ENCODE measurements at places on chromosomes 5 and 9. TPM values are rescaled to one million over a fixed set of nuclear protein-coding genes. Genes with fewer than 3 reads are reported as not detected.

DNA sequence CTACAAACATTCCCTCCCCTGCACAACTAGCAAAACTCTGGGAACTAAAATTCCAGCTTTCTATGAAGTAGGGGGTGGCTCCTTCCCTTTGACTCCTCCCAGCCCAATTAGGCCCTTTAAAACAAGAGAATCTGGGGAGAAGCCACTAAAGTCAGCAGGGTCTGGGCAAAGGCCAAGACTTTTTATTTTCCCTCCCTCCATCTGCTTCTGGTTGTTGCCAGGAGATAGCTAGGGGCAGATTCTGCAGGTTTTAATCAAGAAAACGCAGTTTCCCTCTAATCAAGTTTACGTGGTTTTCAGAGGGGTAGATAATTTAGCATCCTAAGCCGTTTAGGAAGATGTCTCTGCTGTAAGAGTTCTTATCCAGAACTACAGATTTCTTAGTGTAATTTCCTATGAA, 114.5 kb upstream of the CDH6 start:
- DNase-seq = no peak

GRCh38 chr9:101578378-101578777, 16.4 kb downstream of the PPP3R2 start:
- DNase-seq = no peak

- DNase-seq = no peak
These were observed 146.1 kb downstream of the MAST4 start for GRCh38 chr5:66742083-66742895.

- DNase-seq = no peak
These were observed 178.9 kb downstream of the MSX2 start for GRCh38 chr5:174903172-174903732.

- no peak for DNase-seq
These were observed 181.7 kb downstream of the CDK5RAP2 start for GRCh38 chr9:120398286-120398685.

- DNase-seq = no peak
These were observed 126.8 kb upstream of the DMRT1 start for GRCh38 chr9:714675-715074.

- DNase-seq = no peak
These were observed 120.4 kb upstream of the CDH9 start for GRCh38 chr5:27158775-27159174.

- no peak for DNase-seq
These were observed 4.5 kb downstream of the TTC23L start for GRCh38 chr5:34843497-34843896.

DNA sequence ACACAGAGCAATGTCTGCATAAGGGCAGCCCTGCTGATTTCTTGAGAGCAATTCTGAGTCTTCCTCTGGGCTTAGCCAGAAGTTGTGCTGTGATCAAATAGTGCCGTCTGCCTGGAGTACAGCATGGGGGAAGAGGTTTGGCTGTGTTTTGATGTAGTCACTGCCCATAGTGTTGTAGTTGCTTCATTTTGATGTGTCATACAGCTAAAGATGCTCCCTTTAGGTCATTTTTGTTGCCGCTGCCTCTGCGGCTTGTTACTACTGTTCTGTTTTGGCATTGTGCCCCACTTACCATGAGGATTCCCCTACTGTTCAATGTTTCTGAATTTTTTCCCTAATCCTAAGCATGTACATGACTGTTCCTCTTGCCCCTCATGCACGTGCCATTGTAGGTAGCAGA, 23.0 kb downstream of the SLC36A1 start:
- DNase-seq = no peak

DNA sequence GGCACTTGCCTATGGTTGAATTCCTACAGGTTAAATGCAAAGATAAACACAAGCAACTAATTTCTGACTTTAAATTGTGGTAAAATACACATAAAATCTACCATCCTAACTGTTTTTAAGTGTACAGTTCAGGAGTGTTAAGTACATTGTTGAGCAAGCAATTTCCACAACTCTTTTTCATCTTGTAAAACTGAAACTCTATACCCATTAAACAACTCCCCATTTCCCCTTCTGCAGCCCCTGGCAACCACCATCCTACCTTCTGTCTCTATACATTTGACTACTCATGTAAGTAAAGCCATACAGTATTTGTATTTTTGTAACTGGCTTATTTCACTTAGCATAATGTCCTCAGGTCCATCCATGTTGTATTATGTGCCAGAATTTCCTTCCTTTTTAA, 38.5 kb upstream of the STX17 start:
- DNase-seq = no peak

DNA sequence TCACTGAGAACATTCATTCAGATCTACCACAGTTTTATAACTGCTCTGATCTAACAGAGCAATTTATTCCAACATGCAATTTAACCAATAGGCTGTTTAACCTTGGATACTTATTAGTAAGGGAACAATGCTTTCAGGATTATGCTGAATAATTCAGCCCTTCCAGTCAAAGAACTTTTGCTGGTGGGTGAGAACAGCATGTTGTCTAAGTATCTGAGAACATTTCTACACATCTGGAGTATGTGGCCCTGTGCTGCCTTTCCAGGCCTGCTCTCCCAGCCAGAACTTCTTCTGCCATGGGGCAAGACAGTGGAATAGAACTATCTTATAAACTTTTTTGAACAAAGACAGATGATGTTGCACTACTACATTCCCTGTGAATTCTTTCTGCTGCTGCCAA, 55.8 kb downstream of the NFIB start:
- DNase-seq = no peak

DNA sequence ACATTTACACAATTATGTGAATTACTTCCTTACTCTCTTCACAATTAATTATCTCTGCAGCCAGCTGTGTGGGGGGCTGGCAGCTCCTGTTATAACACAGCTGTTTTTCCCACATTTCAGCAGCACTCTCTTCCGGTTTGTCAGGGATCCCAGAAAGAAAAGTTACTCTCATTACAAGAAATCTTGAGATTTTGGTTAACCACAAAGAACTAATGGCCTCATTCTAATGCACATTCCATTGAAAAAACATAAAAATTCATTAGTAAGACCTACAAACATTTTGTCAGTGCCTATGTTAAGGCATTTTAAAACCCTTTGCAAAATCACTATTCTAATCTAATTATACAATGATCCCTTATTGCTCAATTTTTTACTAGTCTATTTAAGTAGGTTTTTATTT, 64.1 kb downstream of the PDE4D start:
- no peak for DNase-seq

DNA sequence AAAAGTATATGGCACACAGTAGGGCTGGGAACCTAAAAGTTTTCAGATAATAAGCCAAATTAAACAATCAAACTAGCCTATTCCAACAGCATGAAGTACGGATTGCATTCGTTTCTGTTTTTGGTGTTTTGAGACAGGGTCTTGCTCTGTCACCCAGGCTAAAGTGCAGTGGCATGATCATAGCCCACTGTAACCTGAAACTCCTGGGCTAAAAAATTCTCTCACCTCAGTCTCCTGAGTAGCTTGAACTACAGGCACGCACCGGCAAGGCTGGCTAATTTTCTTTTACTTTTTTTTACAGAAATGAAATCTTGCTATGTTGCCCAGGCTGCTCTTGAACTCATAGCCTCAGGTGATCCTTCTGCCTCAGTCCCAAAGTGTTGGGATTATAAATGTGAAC, 5.2 kb downstream of the RFX3 start:
- no peak for DNase-seq

GRCh38 chr5:175493260-175493659, 14.9 kb downstream of the SFXN1 start:
- no peak for DNase-seq

DNA sequence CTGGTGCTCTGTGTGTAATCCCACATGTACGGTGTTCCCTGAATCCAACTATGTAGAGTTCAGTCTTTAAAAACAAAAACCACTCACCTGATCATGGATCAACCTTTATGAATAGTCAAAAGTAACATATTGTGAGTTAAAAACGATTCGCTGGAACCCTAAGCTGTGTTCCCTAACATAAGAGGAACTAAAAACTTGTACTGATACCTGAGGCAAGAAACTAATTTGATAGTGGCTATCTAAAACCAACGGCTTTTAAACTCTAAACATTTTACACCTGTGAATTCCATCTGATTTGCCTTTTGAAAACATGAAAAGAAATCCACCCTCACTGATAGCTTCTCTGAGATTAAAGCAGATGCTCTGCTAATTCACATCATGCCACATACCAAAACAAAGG, 101.5 kb downstream of the DEPDC1B start:
- no peak for DNase-seq

DNA sequence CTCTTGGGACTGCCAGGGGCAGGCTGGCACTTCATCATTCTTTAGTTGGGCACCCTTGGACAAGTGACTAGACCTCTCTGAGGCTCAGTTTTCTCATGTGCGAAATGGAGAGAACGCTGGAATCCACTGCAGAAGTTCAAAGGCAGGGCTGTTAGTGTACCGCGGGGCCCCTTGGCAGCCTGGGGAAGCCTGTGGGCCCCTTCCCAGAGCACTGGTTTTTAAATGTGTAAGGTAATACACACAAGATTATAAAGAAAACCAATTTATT, 209.5 kb upstream of the MVB12B start:
- no peak for DNase-seq

DNA sequence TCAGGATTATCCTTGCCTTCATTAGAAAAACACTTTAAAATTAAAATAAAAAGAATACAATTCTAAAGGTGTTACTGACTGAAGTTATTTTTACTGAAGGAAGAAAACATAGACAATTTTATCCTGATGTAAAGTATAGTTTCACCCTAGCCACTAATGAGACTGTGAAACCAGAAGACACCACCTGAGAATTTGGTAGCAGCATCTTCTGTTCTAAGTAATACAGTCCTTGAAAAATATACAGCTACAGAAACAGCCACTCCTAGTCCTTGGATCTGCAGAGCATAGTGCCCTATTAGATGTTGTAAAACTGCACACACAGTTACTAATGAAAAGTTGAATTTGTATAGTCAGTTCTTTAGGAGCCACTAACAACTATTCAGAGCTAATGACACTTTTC, 377.7 kb downstream of the PRR16 start:
- DNase-seq = no peak

DNA sequence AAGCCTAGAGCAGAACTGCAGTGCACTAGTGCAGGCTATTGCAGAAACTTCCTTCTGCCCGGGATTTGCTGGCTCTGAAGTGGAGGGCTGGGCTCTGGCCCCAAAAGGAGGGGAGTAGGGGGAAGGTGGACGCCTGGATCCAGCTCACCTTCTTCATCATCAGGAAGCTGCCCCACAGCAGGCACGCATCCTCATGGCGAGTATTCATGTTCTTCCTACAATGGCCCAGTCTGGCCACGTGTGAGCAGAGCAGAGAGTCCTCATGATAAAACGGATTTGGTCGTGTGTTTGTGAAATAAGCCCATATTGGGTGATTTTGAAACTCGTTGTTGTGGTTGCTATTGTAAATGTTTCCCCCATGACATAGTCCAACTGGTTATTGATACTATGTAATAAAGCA, 8.2 kb upstream of the GLIPR2 start:
- DNase-seq = no peak

DNA sequence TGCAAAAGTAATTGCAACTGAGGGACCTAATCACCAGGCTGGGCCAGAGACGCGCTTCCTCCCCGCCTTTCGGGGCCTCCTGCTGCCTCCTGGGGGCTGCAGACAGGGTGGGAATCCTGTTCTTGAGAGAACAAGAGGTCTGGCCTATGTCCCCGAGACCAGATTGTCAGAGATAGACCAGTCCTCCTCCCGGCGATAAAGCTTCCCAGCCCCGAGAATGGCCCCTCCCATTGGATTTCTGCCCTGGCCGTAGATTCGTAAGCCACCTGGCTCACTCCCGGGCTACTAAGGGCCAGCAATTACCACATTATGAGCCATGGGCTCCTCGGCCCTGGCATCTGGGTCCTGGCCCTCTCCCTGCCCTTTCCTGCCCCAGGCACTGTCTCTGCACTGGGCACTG, 70.4 kb downstream of the HRH2 start:
- no peak for DNase-seq

- no peak for DNase-seq
These were observed 8.7 kb upstream of the RANBP6 start for GRCh38 chr9:6024035-6024554.

DNA sequence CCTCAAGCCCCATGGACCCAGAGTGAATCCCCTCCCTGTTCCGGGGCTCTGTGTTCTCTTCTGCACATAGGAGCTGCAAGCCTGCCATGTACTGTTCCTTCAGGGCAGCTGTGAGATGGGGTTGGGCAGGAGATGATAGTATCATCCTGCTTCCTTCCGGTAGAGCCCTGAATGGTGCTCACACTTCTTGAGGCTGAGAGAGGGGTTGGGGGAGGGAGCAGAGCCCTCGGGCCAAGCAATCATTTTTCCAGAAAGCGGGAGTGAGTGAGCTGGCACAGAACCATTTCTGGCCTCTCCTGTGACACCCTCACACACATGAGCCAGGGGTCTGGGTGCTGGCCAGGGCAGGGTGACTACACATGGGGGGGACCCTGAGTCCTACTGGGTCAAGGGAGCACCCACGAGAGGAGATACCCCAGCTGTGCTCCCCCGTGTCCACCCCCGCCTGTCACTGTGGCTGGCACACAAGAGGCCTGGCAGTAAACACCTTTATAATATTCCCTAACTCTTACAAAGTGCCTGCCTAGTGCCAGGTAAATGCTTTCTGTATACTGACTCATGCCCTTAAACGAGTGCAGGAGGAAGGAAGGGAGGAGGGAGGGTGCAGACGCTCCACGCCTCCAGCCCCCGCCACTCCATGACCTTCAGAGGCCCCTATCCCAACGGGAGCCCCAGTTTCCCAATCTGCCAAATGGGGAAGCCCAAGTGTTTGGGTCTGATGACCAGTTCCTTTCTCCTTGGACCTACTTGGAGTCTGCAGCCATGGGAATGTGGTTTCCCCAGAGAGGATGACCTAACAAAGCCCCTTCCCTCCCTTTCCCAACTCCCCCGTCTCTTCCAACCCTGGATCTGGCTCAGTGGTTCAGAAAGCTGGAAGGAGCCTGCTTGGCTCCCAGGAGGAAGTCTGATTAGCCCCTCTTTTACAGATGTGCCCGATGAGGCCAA, 15.5 kb downstream of the AKNA start:
- peak; percentile 76 for DNase-seq

- no peak for DNase-seq
These were observed 18.6 kb downstream of the ARPC5L start for GRCh38 chr9:124880501-124880900.

DNA sequence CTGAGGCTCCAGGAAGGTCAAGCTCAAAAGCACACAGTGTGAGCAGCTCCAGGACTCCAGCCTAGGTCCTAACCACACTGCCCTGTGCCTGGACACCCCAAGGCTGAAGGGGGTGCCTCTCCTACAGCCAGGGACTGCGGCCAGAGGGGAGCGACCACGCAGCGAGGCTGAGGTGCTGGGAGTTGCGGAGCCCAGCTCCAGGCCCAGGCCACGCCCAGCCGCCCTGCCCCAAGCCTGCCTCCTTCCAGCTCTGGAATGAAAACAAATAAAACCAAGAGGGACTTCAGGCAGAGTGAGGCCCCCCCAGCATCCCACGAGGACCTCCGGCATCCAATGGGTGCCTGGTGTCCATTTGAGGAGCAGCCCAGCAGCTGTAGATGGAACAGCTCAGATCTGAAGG, 15.2 kb downstream of the VAV2 start:
- DNase-seq = no peak

CCL27 gene
- total RNA-seq = not detected

PAEP gene
- not detected for total RNA-seq

ZNF782 gene
- 9.2 TPM for total RNA-seq

KLF9 gene
- total RNA-seq = 146 TPM

FBN2 gene
- total RNA-seq = 4.3 TPM

HK3 gene
- total RNA-seq = 6.9 TPM

SPATA31D1 gene
- not detected for total RNA-seq

C5orf52 gene
- not detected for total RNA-seq

FOXD4 gene
- 0.85 TPM for total RNA-seq

SLC34A3 gene
- not detected for total RNA-seq

CCDC187 gene
- 0.88 TPM for total RNA-seq

OMD gene
- 9.0 TPM for total RNA-seq

Data from uterus (tissue), 4 donors.